ENCODE measurements at places on chromosomes 11 and 22. TPM values are rescaled to one million over a fixed set of nuclear protein-coding genes. Genes with fewer than 3 reads are reported as not detected.

AQP11 gene
- total RNA-seq: 2.4 TPM

RNF215 gene
- 22.1 TPM for total RNA-seq

MPEG1 gene
- total RNA-seq: 20.3 TPM

OR52N4 gene
- not detected for total RNA-seq

SCN3B gene
- total RNA-seq: 4.1 TPM

OR10D3 gene
- total RNA-seq: not detected

P4HA3 gene
- 0.58 TPM for total RNA-seq

OR8G5 gene
- total RNA-seq: not detected

RCOR2 gene
- 4.1 TPM for total RNA-seq

C11orf71 gene
- 12.3 TPM for total RNA-seq

SLC1A2 gene
- 0.88 TPM for total RNA-seq

SYT7 gene
- total RNA-seq: 7.2 TPM

RIN1 gene
- total RNA-seq: 3.8 TPM

PKNOX2 gene
- 9.3 TPM for total RNA-seq

C11orf65 gene
- total RNA-seq: 0.64 TPM

ST14 gene
- 39.8 TPM for total RNA-seq

LRRC10B gene
- total RNA-seq: 3.4 TPM

LRRC56 gene
- total RNA-seq: 1.8 TPM

INPP5J gene
- total RNA-seq: 5.0 TPM

C22orf31 gene
- total RNA-seq: 0.64 TPM

LDHAL6A gene
- 0.12 TPM for total RNA-seq

POGLUT3 gene
- total RNA-seq: 27.6 TPM

MRGPRE gene
- total RNA-seq: not detected

TNNI2 gene
- total RNA-seq: 526 TPM

CCDC89 gene
- total RNA-seq: 3.7 TPM

SLC25A18 gene
- 0.53 TPM for total RNA-seq

LAYN gene
- total RNA-seq: 7.9 TPM

TEX54 gene
- total RNA-seq: not detected

IRF7 gene
- 18.1 TPM for total RNA-seq

RFPL1 gene
- total RNA-seq: not detected

FAM83F gene
- 2.5 TPM for total RNA-seq

SAA1 gene
- total RNA-seq: not detected

PARVA gene
- total RNA-seq: 47.3 TPM

PTPRJ gene
- total RNA-seq: 25.0 TPM

All from metanephros (tissue), 2 donors.